Stimulated activated CD8-positive, alpha-beta memory T cell treated with anti-CD3 and anti-CD28 coated beads, Interleukin-15, amount 100 ng/mL, for 4 hours (primary cell): ENCODE measurements at places on chromosomes 1 and 21.

- DNase-seq, result no peak
These were observed 221.5 kb upstream of the SGIP1 start for GRCh38 chr1:66312271-66312990.

DNA sequence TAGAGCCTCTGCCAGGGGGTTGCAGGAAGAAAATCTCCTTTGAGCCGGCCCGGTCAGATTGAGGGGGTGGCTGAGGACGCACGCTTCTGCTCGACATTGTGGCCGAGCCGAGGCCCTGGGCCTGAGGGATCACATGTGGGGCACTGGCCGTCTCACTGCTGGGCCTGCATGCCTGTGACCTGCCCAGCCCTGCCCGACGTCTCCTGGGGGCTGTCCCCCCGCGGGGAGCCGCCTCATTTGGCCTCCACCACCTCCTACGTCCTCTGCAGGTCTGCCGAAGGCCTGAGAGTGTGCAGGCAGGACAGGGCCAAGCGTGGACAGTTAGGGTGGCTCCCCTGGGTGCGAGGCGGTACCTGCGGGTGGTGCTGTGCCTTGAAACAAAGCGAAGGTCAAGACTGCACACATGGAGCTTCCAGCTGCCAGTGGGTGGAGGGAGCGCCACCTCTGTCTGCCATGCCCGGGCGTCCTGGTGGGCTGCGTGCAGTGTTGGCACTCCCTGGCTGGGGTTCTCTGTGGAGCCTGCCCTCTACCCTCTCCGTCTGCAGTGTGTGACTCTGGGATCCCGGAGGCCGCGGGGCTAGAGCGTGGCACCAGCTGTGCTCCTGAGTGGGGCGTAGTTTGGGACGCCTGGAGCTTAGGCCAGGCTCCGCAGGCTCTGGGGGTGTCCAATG is 51.7 kb downstream of the PCNT start:
- no peak for DNase-seq

DNA sequence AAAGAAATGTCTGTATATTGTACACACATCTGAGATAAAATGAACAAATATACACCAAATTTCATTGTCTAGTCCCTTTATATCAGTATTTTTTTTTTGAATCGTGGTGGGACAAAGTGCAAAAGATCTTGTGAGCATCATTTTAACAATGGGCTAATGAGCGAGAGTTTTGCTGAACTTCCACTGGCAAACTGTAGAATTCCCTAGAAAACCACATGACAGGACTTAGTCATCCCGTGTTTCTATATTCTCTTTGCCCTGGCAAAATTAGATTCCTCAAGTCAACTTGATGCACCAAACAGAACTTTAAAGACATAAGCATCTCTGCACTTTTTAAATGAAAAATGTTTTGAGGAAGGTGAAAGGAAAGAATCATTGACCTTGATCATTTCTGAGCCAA is 488.2 kb upstream of the PTBP2 start:
- DNase-seq, result no peak

DNA sequence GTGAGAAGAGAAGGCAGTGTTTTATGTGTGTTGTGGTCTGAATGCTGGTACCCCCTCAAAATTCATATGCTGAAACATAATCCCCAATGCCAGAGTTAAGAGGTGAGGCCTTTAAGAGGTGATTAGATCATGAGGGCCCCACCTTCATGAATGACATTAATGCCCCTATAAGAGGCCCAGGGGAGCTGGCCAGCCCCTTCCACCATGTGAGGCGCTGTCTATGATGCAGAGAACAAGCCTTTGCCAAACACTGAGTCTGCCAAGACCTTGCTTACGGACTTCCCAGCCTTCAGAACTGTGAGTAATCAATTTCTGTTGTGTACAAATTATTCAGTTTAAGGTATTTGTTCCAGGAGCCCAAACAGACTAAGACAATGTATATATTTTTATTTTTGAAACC is 20.2 kb downstream of the CAPZB start:
- no peak for DNase-seq

GRCh38 chr1:32538887-32539583 is at the start of gene ZBTB8A:
Gene ZBTB8A (plus strand): TSS chr1:32539427. CDS start chr1:32592932, 53,505 bp downstream.
- DNase-seq, result no peak

GRCh38 chr21:36126208-36126565 is 8.7 kb upstream of the CBR3 start:
- no peak for DNase-seq

DNA sequence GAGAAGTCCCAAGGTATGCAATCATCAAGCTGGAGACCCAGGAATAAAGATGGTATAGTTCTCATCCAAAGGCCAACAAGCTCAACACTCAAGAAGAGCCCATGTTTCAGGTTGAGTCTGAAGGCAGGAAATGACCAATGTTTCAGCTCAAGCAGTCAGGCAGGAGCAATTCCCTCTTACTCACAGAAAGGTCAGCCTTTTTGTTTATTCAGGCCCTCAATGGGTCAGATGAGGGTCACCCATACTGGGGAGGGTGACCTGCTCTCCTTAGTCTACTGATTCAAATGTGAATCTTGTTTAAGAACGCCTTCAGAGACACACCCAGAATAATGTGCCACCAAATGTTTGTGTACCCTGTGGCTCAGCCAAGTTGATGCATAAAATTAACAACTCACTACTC is 262.4 kb downstream of the USP25 start:
- no peak for DNase-seq

GRCh38 chr1:168623831-168624230 is 47.4 kb downstream of the XCL1 start:
- DNase-seq, result no peak

DNA sequence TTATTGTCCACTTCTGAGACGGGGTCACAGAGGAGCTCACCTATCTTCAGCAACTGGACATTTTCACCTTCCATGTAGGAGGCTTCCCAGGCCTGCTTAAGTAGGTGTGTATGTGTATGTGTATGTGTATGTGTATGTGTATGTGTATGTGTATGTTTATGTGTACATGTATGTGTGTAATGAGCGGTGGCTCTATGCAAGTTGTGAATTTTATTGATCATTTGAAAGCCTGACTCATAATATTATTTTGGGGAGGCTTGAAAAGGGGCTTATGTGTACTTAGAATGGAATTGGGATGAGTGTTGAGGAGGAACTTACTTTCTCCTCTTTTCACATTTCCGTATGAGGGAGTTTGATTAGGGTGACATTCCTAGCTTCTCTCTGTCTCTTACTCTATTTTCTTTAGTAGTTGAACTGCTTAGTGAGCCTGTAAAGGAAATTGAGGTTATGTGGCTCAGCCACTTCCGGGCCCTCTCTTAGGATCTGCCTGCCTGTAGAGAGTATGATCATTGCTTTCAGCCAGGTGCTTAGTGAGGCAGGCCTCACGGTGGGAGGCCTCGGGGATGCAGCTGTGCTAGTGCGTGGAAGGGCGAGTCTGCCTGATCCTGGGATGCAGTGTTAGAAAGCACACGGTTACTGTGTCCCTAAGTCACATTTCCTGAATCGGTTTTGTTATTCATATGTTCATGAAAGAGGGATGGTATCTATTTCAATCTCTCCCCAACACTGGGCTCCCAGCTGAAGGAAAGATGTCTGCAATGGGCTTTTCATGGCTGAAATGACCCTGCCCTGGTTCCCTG is 61.0 kb downstream of the IER5 start:
- no peak for DNase-seq

DNA sequence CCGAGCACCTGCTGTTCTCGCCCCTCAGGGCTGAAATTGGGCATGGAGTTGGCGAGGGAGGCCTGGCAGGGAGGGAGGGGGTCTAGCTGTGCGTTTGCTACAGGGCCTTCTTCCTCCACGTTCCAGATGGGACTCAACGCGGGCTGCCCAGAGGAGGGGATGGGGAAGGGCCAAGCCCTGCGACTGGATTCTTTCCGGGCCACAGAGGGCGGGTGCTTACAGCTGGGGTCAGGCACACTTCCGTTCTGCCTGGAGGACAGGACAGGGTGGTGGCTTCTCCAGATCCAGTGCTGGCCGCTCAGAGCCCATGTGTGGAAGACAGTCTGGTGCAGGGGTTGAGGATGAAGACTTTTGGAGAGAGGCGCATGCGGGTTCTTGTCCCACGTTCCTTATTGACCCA is 90.0 kb downstream of the EDEM3 start:
- no peak for DNase-seq

GRCh38 chr1:197910120-197910991 is 6.8 kb upstream of the LHX9 start:
- DNase-seq, result no peak

- DNase-seq, result peak; percentile 14
These were observed 54.7 kb upstream of the ABCG1 start for GRCh38 chr21:42164064-42164789.

GRCh38 chr1:113872219-113872935 is 865 bp upstream of the PTPN22 start:
- no peak for DNase-seq

- no peak for DNase-seq
These were observed 99.1 kb upstream of the RAB3GAP2 start for GRCh38 chr1:220371324-220371723.

- no peak for DNase-seq
These were observed 110.8 kb upstream of the RUNX1 start for GRCh38 chr21:35159881-35160280.

DNA sequence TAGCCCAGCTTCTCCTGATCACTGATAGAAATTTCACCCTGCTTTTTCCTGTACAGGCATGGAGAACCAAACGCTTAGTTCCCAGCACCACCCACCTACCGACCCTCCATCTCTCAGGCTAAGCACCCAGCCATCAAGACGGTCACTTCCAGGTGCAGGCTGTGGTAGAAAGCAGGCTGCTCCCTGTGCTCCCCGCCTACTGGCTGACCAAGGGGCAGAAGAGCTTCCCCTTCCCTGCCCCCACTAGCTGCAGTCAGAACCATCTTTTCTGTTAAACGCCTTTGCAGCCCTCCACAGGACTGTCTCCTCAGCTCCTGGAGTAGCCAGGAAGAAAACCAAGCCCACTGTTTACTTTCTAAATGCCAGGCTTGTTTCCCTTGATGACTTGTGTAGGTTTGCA is 23.0 kb downstream of the SPATA46 start:
- no peak for DNase-seq

- DNase-seq, result no peak
These were observed 1.0 kb upstream of the S100B start for GRCh38 chr21:46605767-46606426.

GRCh38 chr1:93959413-93959812 is 50.2 kb upstream of the GCLM start:
- DNase-seq, result no peak

- DNase-seq, result no peak
These were observed 136.0 kb downstream of the TLR5 start for GRCh38 chr1:223006917-223007648.

GRCh38 chr1:175254190-175254589 is 61.6 kb upstream of the KIAA0040 start:
- DNase-seq, result no peak

DNA sequence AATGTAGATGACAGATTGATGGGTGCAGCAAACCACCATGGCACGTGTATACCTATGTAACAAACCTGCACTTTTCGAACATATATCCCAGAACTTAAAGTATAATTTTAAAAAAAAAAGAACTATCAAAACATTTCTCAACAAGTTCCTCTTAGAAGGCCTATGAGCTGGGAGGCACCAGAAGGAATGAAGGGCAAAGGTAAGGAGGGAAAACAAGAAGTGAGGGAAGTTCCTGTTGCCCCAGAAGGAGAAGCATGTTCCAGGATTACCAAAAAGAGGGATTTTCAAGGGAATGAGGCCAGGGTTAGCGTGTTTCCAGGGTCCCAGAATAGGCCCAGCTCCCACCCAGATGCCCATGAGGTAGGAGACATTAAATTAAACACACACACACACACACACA is 361.0 kb downstream of the SETD4 start:
- DNase-seq, result no peak

DNA sequence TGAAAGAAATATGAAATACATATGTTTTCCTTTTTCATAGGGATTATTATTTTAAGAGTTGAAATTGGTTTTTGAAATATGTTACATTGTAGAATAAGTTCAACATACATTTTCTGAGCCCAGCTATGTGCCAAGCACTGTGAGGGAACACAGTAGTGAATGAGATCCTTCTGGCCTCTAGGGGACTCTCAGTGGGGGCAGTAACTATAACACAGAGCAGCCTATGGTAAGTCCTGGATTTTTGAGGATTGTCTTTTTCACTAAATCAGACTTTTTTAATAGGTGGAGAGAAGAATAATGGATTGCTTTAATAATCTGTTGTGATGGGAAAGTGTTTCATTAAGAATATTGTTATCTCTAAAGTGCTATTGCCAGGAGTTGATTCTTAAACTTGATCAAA is 2.4 kb downstream of the DNAJC6 start:
- DNase-seq, result no peak

- DNase-seq, result no peak
These were observed 48.4 kb downstream of the CHML start for GRCh38 chr1:241591736-241592135.

- no peak for DNase-seq
These were observed 389.7 kb downstream of the LMO4 start for GRCh38 chr1:87718241-87718950.

DNA sequence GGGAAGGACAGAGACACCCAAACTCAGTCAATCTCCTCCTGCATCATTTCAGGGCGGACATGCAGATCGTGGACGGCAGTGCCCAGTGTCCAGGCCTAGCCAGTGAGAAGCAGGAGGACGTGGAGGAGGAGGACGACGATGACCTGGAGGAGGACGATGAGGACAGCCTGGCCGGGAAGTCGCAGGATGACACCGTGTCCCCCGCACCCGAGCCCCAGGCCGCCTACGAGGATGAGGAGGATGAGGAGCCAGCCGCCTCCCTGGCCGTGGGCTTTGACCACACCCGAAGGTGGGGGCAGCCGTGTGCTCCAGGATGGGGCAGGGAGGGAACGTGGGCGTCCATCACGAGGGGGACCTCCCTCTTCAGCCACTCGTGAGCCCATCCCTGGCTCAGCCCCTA is 23.6 kb upstream of the ARHGEF16 start:
- no peak for DNase-seq

DNA sequence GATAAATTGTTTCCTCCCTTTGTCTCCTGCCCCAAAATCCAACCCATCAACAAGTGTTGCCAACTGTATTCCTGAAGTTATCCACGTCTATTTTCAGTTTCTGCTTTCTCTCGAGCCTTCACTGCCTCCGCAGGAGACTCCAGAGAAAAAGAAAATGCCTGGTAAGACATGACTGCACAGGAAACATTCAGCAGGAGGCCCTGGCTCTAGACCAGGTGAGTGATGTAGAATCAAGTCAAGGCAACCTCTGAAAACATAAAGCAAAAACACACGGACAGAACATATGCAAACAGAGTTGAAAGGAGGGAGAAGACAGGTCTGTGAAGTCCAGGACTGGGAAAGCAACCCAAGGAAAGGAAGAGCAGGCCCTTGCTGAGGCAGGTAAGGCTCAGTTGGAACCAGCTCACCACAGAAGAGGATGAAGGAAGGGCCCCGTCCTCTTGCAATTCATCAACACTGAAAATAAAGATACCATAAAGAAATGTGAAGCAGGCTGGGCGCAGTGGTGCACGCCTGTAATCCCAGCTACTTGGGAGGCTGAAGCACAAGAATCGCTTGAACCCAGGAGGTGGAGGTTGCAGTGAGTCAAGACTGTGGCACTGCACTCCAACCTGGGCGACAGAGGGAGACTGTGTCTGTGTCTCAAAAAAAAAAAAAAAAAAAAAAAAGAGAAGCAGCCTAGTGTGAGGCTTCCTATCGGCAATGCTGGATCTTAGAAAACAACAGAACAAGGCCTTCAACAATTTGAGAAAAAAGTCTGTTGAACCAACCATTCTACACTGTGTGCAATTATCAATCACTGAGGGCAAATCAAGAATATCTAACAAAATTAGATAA is 8.8 kb downstream of the NOL9 start:
- DNase-seq, result no peak
